T-helper 2 cell (primary cell): ENCODE measurements at places on chromosomes 12 and 14.
A peak's percentile ranks its signal among the peaks of the same experiment; 100 is the strongest.

GRCh38 chr12:34377243-34378035, 355.1 kb downstream of the ALG10 start:
- no peak for DNase-seq

DNA sequence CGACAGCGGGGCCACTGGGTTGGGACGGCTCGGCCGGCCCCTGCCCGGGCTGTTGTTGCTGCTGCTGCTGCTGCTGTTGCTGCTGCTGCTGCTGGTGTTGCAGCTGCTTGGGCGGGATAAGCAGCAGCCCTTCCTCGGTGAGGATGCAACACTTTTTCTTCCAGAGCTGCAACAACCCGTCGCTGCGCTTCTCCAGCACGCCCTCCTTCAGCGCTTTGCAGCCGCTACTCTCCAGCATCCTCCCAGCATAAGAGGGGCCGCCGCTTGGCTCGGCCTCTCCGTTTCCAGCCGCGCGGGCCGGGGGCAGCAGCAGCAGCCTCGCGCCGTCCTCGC, 529 bp downstream of the PHLDA1 start:
- DNase-seq = no peak

GRCh38 chr12:120015313-120015712, 26.3 kb downstream of the BICDL1 start:
- peak; percentile 57 for DNase-seq

- no peak for DNase-seq
These were observed 11.7 kb downstream of the RAD9B start for GRCh38 chr12:110513842-110514241.

DNA sequence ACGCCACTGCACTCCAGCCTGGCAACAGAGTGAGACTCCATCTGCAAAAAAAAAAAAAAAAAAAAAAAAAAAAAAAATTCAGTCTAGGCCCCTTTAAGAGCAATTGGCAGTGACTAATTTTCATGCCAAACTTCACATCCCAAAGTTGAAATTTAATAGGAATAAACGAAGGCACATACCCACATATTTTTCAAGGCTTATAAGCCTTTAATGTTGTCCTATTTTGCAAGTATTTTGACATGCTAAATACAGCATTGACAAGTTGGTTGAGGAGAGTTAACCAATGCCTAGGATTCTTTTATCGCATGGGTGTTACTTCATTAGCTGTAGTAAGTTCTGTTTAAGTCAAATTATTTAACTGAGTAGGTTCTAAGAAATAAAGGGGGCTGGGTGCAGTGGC, 23.5 kb upstream of the HIP1R start:
- no peak for DNase-seq

DNA sequence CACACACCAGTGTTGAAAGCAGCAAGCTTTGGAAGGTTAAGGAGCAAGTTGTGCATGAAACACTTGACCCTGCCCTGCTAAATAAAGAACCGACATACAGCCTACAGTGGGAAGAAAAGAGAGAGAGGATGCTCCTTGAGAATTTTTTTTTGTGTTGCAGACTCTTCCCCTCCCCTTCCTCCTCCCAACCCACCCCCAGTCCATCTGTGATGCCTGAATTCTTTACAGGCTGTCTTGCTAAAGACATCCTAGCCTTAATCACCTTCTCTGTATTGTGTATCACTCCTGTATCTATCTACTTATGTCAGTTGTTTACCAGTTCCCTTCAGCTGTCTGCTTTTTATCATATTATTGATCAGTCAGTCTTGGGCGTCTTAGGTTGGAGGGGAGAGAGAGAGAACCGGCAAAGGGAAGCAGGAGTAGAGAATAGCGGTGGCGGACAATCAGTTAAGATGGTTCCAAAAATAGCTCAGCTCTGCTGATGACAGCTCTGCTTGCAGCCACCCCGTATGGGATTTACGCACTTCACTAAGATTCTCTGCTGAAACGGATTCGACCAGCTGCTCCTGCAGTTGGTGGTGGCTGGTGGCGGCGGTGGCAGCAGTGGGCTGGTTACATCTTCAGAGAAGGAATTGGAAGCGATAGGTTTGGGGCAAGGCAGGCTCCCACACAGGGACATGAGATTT, 664.7 kb downstream of the NRXN3 start:
- no peak for DNase-seq

DNA sequence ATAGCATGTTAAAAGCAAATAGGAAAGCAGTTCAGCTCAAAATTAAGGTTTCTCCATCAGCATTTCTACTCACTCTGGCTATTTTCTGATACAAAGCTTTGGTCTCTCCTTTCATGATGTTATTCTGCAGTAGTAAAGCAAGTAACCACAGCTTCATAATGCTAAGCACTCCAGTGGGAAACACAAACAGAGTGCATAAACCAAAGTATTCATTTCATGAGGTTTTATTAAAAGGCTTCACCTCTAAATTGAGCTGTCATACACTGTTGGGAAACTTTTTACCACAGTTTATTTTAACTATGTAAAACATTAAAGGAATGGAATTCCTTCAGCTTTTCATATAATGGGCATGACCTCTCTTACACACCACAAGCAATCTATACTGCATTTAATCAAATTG, 157.9 kb upstream of the LMO3 start:
- no peak for DNase-seq

DNA sequence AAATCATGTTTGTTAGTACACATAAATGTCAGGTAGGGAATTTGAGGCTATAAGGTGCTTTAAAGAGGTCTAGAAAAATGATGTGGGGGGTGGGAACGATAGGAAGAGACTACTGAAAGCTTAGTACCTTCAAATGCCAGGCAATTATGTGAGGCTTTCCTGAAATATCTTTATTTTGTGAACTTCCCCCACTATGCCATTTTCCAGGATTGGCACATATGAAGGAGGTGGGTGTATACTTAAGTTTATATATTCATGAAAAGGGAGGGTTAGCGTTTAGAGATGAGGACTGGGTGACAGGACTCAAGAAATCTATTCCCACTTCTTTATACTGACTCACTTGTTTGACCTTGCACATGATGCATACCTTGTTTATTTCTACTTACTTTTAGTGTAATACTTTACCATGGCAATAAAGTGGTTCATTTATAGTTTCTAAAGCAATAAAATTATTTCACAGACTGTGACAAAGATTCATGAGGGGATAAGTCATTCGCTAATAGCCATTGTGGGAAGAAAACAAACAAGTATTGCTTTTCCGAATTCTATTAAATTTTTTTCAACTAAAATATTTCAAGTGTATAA, 77.1 kb downstream of the PLEKHA5 start:
- no peak for DNase-seq

GRCh38 chr14:33114331-33114730, 175.7 kb downstream of the NPAS3 start:
- DNase-seq = no peak

- peak; percentile 93 for DNase-seq
These were observed 2.8 kb upstream of the RNASE4 start for GRCh38 chr14:20681348-20682126.

DNA sequence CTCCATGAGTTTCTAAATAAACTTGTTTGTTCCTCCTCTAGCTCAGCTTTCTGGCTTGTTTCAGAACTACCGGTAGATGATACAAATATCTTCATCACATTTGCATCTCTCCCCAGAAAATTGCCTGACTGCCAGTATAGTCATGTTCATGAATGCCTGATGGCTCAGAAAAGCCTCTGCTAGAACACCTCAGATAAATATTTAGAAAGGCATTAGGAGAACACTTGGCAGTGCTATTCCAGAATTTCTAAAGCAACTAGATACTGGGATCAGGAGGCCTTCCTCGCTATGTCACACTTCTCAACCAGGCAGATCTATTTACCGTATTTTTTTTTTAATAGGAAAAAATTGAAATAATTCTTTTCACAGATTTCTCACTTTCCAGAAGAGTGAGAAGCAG, 32.3 kb upstream of the KRAS start:
- DNase-seq = no peak
